ENCODE measurements at places on chromosomes 5 and 9. TPM values are rescaled to one million over a fixed set of nuclear protein-coding genes. Genes with fewer than 3 reads are reported as not detected.

GRCh38 chr9:117492476-117492875 lies 77.6 kb upstream of the ASTN2 start:
- no peak for DNase-seq

- DNase-seq: no peak
Observed at GRCh38 chr5:138963763-138964371, 88.7 kb upstream of the LRRTM2 start.

DNA sequence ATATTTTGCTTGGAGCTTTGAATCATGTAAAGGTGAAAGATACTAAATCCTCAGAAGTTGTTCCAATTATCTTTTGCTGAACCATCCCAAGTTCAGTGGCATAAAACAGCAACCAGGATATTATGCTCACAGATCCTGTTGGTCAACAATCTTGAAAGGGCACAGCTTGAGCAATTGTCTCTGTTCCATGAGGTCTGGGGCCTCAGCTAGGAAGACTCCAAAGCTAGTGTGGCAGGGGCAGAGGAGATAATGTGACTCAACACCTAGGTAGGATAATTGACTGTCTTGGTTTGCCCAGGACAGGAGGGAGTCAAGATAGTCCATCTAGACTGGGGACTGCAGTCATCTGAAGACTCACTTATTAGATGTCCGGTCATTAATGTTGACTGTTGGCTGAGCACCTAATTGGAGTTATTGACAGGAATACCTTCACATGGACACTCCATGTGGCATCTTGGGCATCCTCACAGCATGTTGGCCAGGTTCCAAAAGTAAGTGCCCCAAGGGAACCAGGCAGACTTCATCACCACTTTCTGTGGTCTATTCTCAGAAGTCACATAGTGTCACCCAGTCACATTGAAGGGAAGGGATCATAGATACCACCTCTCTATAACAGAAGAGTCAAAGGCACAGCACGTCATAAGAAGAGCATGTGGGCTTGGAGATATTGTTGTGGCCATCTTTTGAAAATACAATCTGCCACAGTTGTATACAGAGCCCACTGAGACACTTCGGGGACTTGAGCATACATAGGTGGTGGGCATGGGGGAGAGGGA lies 88.4 kb upstream of the GPBP1 start:
- DNase-seq: no peak

The NPR3 gene
- polyA plus RNA-seq: 23.1 TPM

The CBY3 gene
- not detected for polyA plus RNA-seq

The MEGF10 gene
- 42.5 TPM for polyA plus RNA-seq

The ADRA1B gene
- not detected for polyA plus RNA-seq
